Ascending aorta (tissue), 2 donors: ENCODE measurements at places on chromosomes 2 and 18. TPM values are rescaled to one million over a fixed set of nuclear protein-coding genes. Genes with fewer than 3 reads are reported as not detected.

TBR1 gene
- total RNA-seq, result not detected

TGFA gene
- 1.8 TPM for total RNA-seq

TMEM247 gene
- not detected for total RNA-seq

ASB18 gene
- total RNA-seq, result not detected

LYPD1 gene
- not detected for total RNA-seq

ADNP2 gene
- total RNA-seq, result 6.8 TPM

DCDC2C gene
- total RNA-seq, result 2.4 TPM

PDCD1 gene
- not detected for total RNA-seq

GRCh38 chr2:120323214-120323613, 22.7 kb upstream of the INHBB start:
- peak; percentile 80 for DNase-seq

GRCh38 chr2:161991991-161992390, 82.0 kb downstream of the DPP4 start:
- DNase-seq, result no peak

DNA sequence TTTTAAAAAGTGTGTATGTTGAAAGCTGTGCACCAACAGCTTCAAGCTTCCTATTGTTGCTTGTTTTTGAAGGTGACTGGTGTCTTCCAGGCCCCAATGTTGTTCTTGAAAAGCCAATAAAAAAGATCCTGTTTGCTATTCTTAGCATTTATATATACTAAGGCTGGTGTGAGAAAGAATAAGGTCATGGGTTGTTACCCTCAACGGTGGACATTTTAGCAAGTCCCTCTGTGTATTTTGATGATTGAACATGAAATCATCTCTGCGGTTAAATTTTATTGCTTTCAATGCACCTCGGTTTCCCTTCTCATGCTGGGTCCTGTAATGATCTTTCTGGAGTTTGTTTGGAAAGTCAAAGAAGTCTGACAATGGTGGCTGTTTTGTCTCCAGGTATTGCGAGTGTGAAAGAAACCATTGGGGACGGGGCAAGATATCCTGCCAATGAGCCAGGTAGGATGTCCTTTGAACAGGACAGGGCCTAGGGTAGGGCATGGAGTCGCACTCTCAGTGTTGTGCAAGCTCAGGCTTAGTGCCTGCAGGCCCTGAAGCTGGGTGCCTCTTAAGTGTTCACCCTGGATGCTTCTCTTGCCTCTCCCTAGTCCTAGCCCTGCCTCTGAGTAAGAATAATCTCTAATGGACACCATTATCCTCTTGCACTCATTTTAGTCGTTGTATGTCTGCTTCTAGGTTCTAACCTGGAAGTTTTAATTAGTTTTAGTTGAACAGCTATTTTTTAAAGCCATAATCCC, 16.0 kb upstream of the KLF7 start:
- no peak for DNase-seq

- no peak for DNase-seq
Observed at GRCh38 chr2:126843081-126843480, 55.6 kb upstream of the TEX51 start.

DNA sequence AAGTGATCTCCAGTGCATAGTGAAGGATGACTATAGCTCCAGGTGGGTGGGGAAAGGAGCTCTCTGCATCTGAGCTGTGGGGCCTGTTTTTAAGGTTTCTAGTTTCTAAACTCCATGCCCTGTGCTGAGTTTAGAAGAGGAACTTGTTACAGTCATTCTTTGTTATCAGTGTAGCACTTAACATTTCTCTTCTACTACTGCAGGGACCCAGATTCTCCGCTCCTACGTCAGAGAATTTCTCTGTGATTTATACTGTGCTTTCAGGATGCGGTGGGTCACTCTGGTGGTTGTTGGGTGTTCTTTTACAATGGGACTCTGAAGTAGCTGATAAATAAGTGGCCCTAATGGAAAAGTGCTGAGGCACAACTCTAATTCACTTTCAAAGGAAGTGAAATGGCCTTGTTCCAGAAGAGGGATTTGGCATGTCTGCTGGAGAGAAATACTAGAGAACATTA, 122.0 kb downstream of the WDSUB1 start:
- DNase-seq, result no peak

DNA sequence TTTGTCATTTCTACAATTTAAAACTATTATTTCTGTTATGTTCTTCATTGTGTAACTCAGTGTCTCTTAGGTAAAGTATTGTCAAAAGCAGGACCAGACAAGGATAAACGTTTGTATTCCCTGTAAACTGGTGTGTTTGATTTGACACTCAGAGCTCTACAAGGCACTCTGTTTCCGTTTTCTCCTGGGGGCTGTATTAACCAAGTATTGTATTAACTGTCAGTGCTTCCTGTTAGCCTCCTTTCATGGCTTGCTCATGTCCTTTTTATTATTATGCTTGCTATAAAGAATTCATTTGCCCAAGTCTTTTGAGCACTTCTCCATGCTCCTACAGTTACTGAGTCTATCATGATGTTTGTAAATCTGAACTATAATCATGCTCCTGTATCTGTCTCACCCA, 323.7 kb downstream of the LPIN1 start:
- no peak for DNase-seq

DNA sequence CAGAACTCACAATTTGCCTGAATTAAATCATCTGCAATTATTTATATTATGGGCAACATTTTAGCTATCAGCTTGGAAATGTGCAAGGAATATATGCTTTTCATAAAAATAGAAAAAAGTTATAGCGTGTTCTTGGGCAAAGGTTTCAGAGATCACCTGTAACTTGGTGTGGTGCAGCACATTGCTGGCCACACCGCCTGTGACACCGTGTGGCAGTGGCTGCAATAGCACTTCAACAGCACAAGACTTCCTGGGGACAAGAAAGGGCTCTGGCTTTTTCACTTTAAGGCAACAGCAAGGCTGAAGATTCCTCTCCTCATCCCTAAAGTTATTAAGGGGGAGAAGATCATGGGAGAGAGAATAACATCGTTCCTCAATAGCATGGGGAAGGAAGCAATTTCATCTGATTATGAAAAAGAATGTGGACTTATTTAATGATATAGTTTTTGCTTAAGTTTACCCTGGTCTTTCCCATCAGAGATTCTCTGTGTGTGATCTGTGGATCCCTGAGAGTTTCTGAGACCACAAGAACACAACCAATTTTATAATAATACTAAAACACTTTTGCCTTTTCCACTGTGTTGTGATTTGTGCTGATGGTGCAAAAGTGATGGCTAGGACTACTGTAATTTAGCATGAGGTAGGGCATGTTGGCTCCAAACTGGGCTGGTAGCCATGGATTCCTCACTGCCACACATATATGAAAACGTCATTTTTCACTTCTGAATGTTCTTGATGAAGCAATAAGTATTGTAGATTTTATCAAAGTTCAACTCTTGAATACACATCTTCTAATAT, 15.0 kb upstream of the SERPINB3 start:
- no peak for DNase-seq

DNA sequence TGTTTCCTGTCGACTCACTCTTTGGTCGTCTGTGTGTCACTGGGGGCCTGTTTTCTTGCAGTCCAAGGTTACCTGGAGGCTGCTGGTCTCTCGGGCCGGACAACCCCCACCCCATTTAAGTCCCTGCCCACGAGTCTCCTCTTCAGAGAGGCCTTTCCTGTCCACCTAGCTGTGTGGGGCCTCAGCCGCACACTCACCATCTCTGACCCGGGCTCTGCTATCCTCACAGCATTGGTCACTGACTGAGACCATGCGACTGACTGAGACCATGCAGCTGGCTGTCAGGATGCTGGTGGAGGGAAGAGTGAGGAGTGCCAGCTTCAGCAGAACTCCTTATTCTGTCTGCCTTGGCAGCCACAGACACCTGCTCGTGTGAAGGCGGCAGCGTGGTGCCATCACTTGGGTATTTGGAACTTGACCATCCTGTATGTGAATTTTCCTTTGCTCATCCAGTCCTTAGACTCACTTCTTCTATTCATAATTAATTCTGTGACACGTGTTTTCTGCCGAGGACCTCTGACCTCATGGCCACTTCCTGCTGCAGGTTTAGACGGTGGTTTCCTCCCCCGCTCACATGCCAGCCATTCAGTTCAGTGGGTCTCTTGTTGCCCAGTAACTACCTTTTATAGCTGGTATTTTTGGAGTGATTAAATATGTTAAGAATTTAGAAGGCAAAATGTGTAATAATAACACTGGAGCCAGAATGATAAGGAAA, 47.5 kb upstream of the ASB1 start:
- peak; percentile 79 for DNase-seq

DNA sequence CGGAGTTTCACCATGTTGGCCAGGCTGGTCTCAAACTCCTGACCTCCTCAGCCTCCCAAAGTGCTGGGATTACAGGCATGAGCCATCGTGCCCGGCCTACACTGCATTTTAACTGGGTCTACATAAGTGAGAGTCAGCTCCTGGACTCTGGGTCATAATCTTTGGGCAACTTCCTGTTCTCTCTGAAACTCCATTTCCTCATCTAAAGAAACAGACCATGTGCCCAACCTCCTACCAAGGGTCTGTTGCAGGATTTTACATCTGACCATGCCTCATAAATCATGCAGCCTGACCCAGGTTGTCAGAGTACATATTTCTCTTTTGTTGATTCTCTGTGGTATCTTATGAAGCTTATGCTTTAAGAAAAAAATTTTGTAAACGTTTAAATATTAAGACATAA, 280.4 kb downstream of the ALPK2 start:
- DNase-seq, result no peak

GRCh38 chr2:137929519-137929916, 34.8 kb upstream of the HNMT start:
- no peak for DNase-seq

DNA sequence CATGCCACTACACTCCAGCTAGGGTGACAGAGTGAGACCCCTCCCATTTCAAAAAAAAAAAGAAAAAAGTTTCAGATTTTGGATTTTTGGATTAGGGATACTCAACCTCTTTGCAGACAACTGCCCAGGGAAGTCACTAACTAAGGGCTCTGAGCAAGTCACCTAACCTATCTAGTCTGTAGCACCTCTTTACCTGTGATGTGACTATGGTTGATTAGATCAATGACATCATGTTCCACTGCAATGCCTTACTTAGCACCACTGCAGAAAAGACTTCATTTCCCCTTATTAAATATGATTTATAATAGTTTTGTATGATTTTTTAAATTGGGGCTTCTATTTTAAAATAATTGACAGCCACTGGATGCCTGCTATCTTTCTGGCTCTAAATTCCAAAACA, 41.2 kb downstream of the CUL3 start:
- no peak for DNase-seq

DNA sequence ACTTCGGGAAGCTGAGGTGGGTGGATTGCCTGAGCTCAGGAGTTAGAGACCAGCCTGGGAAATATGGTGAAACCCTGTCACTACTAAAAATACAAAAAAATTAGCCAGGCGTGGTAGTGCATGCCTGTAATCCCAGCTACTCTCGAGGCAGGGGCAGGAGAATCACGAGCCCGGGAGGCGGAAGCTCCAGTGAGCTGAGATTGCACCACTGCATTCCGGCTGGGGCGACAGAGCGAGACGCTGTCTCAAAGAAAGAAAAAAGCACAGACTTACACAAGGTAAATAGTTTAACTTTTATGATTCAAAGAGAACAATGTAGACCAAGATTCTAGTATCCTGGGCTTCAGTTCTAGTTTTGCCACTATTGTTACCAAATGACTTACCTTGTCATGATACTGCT, 37.4 kb downstream of the NCKAP1 start:
- no peak for DNase-seq

DNA sequence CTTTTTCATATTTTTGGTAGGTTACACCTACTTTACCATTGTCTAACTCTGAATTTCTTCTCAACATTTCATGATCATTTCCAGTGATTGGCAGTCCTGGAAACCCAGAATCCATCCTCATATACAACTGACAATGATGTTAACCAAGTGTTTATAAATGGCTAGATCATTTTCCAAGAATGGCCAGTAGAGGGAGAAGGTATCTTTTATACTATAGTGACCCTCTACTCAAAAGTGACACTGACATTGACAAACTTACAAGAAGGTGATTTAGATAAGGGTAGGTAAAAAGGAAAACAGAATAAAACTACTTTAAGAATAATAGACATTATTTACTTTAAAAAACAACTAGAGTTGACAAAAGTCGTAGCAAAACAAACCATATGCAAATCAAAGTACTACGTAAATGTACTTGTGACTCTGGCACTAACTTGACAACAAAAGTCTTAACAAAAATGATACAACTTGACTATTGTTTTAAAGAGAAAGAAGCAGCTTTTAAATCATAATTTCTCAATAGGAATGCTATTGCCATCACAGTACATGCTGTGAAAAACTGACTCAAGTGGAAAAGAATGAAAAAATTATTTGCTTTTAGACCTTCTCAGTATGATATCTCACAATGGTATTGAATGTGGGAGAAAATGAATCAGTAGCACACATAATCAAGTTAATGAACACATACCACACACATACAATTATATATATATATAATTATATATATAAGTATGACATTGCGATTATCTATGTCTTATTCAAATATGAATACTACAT, 76.6 kb upstream of the GRB14 start:
- DNase-seq, result no peak

- no peak for DNase-seq
Observed at GRCh38 chr2:117702098-117702497, 112.4 kb upstream of the DDX18 start.

GRCh38 chr2:159286709-159287441, 372 bp upstream of the WDSUB1 start:
- peak; percentile 92 for DNase-seq

- DNase-seq, result no peak
Observed at GRCh38 chr18:11296946-11297345, 147.6 kb upstream of the PIEZO2 start.

- DNase-seq, result no peak
Observed at GRCh38 chr2:102154946-102155702, 12.6 kb downstream of the IL1R1 start.

DNA sequence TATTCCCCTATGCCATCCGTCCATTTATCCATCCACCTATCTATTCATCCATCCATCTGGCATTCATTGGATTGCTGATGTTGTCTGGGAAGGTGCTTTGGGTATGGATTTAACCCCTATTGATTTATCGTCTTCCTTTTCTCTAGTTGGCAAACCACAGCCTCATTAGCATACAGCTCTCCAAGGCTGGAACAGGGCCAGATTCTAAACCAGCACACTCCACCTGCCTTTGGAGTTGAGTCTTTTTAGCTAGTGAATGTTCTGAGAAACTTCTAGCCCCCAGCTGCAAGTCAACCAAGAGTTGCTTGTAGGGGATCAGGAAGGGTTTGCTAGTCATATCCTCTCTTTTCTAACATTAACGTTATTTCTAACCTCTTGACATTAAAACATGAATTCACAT, 90.7 kb downstream of the NRP2 start:
- no peak for DNase-seq

GRCh38 chr2:204933735-204934374, 388.6 kb downstream of the PARD3B start:
- no peak for DNase-seq

- no peak for DNase-seq
Observed at GRCh38 chr2:175874291-175874690, 127.8 kb downstream of the LNPK start.

DNA sequence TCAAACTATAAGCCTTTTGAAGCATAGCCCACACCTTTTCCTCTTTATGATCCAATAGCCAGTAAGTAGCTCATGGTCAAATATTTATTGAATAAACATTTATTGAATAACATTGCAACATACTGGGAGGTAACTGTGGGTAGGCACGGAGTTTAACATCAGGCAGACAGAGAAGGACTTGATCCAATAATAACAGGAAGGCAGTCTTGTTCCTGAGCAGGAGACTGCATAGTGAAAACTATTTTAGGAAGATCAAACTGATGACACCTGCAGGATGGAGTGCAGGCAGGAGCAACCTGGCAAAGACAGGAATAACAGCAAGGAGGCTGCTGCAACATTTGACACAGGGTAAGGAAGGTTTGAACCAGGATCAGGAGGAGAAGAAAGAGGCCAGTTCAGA, 3.1 kb upstream of the DCTN1 start:
- peak; percentile 60 for DNase-seq

GRCh38 chr2:167052825-167053224, 164.5 kb downstream of the XIRP2 start:
- no peak for DNase-seq
